ENCODE measurements at places on chromosomes 2 and 18. TPM values are rescaled to one million over a fixed set of nuclear protein-coding genes. Genes with fewer than 3 reads are reported as not detected.

- DNase-seq, result no peak
- H3K4me3 ChIP-seq, result no peak overlapping the region
- H3K27me3 ChIP-seq, result no peaks in the 10 kb centered on the region
- H3K27ac ChIP-seq, result no peak overlapping the region
- peaks cover 23% of the 10 kb centered on the region for H3K4me1 ChIP-seq
Measured at GRCh38 chr2:215772634-215773563, 240.5 kb downstream of the MREG start.

DNA sequence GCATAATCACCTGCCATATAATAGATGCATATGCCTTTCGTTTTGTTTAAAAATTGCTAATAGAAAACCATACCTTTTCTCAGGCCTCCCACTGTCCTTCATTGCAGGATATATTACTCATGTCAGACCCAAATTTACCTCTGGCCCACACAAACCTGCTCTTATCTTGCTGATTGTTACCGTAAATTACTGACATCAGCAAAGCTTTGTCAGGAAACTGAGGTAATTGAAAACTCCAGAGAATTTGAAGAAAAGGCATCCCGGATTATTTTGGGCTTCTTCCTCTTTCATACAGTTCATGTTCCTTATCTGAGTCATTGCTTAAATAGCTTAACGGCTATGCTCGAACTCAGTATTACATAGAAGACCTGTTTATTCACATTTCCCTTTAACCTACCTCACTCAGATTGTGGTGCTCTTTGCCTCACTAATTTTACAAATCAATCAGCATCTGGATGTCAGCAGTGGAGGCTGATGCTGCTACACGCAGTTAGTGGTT is 145.7 kb downstream of the ZEB2 start:
- H3K4me3 ChIP-seq, result no peak overlapping the region
- peaks cover 7% of the 10 kb centered on the region for H3K4me1 ChIP-seq
- no peak for DNase-seq
- no peak overlapping the region for H3K27ac ChIP-seq
- no peaks in the 10 kb centered on the region for H3K27me3 ChIP-seq

The MAB21L4 gene
- total RNA-seq, result not detected

GRCh38 chr2:239025096-239025801 is 177.4 kb downstream of the TWIST2 start:
- no peak overlapping the region for H3K4me3 ChIP-seq
- no peak overlapping the region for H3K27ac ChIP-seq
- H3K27me3 ChIP-seq, result no peaks in the 10 kb centered on the region
- no peaks in the 10 kb centered on the region for H3K36me3 ChIP-seq

- H3K4me1 ChIP-seq, result no peaks in the 10 kb centered on the region
- H3K4me3 ChIP-seq, result no peak overlapping the region
- DNase-seq, result no peak
- H3K27ac ChIP-seq, result no peak overlapping the region
- no peaks in the 10 kb centered on the region for H3K36me3 ChIP-seq
Measured at GRCh38 chr2:127155947-127156346, 49.0 kb upstream of the BIN1 start.

The PJVK gene
- total RNA-seq, result 0.57 TPM

The DNAH7 gene
- total RNA-seq, result 0.20 TPM

GRCh38 chr2:210844016-210844415 is 287.6 kb downstream of the CPS1 start:
- no peaks in the 10 kb centered on the region for H3K4me1 ChIP-seq
- no peak overlapping the region for H3K4me3 ChIP-seq

GRCh38 chr2:33069894-33070651 is 123.3 kb downstream of the LTBP1 start:
- H3K4me1 ChIP-seq, result peaks cover 33% of the 10 kb centered on the region
- no peaks in the 10 kb centered on the region for H3K27me3 ChIP-seq
- H3K27ac ChIP-seq, result peak overlapping the region; percentile 53
- no peaks in the 10 kb centered on the region for H3K36me3 ChIP-seq
- DNase-seq, result peak; percentile 27

Measured in heart right ventricle (tissue), 16 donors.